Uterus (tissue), 4 donors: ENCODE measurements at places on chromosomes 3 and 15. TPM values are rescaled to one million over a fixed set of nuclear protein-coding genes. Genes with fewer than 3 reads are reported as not detected.

The ZBTB20 gene
- 157 TPM for total RNA-seq

DNA sequence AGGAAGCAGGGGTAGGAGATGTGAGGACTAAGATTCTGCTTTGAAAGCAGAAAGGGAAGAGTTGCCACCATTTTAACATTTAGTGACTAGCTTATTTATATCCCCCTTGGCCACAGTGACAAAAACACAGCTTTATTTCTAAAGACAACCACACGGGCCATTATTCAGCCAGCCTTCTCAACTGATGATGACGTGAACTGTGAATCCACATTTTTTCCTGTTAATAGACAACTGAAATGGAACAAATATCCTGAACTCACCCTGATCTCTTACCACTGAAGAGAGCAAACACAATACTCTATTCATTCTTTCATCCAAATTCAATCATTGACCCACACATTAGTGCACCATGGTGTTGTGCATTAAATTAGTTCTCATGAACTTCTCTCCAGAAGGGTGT, 145.1 kb downstream of the TNIK start:
- DNase-seq: no peak

The KCNAB1 gene
- 12.8 TPM for total RNA-seq

The CATSPER2 gene
- total RNA-seq: 0.51 TPM

DNA sequence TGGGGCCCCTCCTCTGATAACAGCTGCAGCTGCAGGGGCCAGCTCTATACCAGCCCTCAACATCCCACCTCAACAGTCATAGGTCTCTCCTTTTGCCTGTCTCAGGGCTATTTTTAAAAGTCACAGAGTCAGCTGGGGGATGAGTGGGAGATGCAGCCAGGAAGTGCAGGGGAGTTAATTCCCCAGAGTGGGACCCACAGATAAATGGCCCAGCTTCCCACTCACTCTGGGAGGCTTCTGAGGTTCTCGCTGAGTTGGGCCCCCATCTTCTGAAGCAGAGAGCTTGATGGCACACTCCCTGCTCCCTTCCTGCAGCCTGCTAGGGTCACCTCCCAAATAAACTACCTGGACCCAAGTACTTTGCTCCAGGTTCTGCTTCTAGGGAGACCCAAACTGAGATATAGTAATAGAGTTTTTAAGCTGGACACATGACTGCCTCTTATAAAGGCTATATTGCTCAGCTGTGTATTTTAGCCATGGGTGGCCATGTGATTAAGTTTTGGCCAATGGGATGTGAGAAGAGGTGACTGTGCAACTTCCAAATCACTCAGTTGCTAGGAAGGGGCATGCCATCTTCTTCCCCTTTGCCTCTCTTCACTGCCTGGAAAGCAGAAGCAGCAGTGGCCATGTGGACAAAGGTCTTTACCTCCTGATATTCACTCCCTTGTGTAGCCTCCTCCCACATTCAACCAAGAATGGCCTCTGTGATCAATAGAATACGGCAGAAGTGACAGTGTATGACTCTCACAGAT, 15.5 kb upstream of the VIPR1 start:
- DNase-seq: no peak

- DNase-seq: no peak
These were observed 387.6 kb upstream of the CBLB start for GRCh38 chr3:106256249-106256957.

DNA sequence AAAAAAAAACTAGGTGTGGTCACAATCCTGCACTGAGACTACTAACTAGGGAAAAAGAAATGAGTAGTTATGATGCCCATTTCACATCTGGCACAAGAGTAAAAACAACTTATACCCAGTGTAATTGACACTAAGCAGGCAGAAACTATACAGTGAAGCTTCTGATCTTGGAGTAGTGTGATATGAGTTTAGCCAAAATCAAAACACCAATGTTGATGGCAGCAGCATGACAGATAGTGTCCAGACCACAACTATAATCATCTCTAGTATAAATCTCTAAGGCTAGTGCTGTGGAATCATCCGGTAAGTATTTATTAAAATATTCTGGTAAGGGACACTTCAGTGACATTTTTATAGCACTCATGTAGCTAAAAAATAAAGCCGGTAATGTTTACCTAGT, 108.5 kb upstream of the EPHA6 start:
- DNase-seq: no peak

GRCh38 chr3:168998792-168999191, 664.7 kb downstream of the MECOM start:
- no peak for DNase-seq

DNA sequence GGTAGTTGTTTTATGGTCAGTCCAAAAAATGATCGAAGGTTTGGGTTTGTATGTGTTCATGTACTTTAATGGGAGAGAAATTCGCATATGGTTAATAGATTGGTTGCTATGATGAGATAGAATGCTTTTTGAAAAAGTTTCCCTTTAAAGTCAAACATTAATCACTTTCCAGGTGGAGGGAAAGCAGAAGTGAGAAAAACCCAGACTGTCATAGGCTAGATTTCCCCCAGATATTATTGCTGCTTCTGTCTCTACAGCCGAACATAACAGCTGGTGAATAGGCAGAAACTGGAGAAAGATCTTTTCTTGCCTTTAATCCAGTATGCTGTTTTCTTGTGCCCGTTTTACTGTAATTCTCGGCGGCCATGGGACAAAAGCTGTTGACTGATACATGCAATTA, 287.6 kb downstream of the SOX2 start:
- DNase-seq: no peak

The ZNF609 gene
- 12.4 TPM for total RNA-seq

The TM4SF4 gene
- total RNA-seq: not detected

- DNase-seq: no peak
These were observed 78.7 kb downstream of the FAIM start for GRCh38 chr3:138687236-138687635.

The SCAMP5 gene
- total RNA-seq: 0.29 TPM

DNA sequence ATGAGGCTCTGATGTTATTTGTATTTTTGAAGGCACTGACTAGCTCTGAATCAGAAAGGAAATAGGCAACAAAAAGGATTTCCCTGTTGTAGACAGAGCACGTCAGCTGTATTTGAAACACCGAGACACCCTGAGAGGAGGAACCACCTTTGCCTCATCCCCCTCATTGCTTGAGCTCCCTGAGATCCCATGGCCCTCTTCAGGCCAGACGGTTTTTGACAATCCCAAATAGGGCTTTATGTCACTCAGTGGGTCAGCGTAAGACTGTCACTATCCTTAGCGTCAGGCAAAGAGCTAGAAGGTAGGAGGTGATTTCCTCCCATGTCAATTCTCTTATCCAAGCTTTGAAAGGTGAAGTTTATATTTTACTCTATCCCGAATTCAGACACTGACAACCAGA, 254.3 kb downstream of the ZNF621 start:
- no peak for DNase-seq

DNA sequence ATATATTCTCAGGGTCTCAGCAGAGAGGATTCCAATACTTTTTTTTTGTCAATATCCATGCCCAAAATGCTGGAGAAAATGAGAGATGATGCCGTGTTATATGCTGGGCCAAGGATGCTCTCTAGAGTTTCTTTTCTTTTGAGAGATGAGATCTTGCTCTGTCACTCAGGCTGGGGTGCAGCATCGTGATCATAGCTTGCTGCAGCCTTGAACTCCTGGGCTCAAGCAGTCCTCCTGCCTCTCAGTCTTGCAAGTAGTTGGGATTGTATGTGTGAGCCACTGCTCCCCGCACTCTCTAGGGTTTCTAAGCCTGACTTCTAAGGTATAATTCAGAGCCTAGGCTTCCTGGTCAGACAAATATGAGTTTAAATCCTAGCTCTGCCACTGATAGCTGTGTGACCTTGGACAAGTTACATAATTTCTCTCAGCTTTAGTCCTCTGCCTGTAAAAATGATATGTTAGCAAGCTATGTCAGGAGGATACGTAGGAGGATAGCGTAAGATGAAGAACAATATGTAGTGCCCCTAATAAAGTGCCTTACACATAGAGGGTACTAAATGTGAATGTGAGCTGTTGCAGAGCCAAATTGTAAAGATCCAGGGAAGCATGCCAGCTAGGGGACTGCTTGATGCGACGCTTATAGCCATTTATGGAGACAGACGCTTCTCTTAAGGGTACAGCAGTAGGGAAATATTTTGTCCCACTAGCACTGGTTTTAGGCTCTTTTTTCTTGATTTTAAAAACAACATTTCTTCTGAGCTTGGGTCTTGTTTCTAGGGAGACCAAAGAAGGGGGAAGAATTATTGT, 7.4 kb downstream of the STARD9 start:
- DNase-seq: no peak

GRCh38 chr3:109339714-109340648, 2.6 kb upstream of the DPPA4 start:
- no peak for DNase-seq

- DNase-seq: no peak
These were observed 27.9 kb upstream of the KIF23 start for GRCh38 chr15:69386284-69386683.

GRCh38 chr3:111077369-111077768, 5.8 kb downstream of the NECTIN3 start:
- DNase-seq: no peak
